ENCODE measurements at places on chromosomes 5 and 9.

DNA sequence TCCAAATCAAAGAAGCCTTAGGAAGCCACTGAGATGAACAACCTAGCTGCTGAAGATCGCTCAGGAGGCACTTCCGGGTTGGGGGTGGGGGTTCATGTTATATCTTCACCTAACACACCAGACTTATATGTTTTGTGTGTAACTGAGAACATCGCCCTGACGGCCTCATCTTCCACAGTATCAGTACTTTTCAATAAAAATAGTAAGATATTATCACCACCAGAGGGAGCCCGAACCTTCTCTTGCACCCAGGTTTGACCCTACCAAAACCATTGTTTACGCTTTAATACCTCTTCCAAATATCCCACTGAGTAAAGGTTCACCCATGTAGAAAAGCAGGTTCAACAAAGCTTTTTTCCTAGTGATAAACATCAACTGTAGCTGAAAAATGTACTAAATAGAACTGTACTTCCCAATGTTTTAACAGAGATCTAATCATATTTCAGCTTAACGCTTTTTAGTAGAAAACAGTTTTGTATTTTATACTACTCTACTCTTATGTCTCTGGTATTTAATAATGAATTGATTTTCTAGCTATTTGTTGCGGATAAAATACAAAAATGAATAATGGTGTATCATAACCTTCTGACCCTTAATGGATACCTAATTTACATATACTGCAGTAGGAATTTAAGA, 244.0 kb downstream of the EPB41L4A start:
- DNase-seq = peak; percentile 74

GRCh38 chr9:21709464-21710058, 92.9 kb upstream of the MTAP start:
- peak; percentile 78 for DNase-seq

DNA sequence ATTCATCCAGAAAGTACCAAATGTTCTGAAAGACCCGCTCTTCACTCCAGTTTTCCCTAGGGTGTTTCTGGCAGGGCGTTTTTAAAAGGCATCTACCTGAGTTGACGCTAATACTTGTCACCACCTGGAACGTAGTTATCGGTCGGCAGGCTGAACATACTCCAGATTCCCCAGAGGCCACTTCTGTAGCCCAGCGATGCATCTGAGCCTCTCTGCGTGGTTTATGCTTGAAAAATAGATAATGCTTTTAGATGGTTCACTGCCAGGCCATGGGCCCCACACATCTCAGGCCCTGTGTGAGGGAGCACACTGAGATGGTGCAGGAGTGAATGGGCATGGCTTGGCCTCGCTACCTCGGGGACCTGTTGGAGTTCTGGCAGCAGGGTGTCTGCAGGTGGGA, 33.0 kb upstream of the NCS1 start:
- no peak for DNase-seq

GRCh38 chr5:57777174-57777581, 294.6 kb upstream of the ACTBL2 start:
- no peak for DNase-seq

DNA sequence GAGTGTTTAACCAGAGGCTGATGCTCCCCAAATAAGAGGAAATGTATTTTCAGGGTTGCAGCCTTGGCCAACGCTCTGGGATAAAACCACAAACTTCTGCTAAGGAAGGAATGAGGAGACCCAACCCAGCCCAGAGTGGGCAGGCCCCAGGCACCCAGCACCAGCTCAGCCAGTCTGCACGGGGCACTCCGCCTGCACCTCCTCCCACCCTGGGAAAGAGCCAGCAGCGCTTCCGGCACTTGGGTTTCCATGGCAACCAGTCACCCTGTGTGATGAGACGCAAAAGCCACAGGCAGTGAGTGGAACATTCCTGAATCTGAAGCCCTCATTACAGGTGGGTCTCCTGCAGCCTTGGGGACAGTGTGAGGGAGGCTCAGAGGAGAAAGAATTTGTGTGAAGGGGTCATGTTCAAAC, 85.2 kb upstream of the ZBTB43 start:
- peak; percentile 95 for DNase-seq

DNA sequence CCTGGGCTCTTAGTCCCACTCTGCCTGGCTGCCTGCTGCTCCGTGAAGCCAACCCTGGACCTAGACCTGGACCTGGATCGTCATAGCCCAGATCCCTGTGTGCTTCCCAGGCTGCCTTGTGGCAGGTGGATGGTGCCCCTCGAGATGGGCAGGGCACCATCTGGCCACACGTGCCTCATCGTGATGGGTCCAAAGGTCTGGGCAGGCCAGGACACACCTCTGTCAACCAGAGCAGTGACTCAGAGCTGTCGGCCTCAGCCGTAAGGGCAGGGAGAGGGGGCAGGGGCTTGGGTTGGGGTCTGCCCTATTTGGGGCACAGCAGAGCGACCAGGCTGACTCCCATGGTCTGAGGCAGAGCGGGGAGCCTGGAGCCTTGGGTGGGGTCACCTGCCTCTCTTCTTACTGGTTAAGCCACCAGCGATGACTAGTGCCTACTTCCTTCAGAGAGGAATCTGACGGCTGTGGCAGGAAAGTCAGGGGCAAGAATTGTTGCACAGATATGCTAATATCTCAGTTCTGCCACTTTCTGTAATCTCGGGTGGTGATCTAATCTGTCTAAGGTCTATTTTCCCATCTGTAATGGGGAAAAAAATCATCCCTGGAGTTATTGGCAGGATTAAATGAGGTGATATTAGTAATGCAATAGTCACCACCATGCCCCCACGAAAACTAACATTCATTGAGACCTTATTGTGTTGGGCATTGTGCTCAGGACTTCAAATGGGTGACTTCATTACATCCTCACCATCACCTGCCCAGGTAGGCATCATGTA, 3.2 kb upstream of the CDHR2 start:
- no peak for DNase-seq

DNA sequence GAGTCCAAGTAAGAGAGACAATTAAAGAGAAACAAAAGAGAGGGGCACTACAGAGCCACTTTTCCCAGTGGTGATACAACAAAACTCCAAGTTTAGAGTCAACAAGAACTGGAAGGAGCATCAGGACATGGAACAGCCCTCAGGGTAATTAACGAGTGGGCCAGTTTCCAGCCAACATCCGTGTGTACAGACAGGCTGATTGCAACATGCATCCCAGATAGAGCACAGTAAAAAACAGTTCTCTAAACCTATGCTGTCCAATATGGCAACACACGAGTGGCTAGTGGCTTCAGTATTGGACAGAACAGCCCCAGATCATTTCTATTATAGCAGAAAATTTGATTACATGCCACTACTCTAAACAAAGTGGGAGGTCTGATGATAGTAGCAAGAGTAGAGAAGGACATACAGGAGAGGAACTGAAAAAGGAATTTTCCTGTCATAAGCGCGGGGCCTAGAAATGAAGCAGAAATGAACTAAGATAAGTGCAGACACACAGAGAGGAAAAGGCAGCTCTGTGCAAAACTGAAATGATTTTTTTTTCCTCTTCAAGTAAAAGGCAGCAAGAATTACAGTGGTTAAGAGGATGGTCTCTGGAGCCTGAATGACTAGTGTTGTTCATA, 175.6 kb upstream of the CCNG1 start:
- DNase-seq = no peak

- DNase-seq = peak; percentile 57
Measured at GRCh38 chr5:31898036-31898632, 259.2 kb downstream of the PDZD2 start.

All from neural progenitor cell (in vitro differentiated cells).